ENCODE measurements at places on chromosomes 12 and 14.

DNA sequence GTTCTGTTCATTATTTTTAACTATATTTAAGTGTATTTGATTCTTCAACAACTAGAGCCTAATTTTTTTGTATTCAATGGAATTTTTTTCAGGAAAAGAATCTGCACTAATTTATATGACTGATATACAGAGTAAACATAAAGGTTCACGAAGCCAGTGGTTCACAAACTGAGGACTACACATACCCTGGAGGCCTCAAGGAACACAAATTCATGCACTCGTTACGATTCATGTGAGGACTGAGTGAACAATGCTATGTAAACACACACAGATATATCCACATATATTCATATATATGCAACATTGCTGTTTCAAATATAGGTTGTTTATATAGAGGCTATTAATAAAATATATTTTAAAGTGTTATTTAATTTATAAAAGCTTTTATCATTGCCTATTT is 137.8 kb downstream of the PHLDA1 start:
- DNase-seq, result no peak

GRCh38 chr14:39097159-39097558 is 5.9 kb downstream of the SEC23A start:
- no peak for DNase-seq

DNA sequence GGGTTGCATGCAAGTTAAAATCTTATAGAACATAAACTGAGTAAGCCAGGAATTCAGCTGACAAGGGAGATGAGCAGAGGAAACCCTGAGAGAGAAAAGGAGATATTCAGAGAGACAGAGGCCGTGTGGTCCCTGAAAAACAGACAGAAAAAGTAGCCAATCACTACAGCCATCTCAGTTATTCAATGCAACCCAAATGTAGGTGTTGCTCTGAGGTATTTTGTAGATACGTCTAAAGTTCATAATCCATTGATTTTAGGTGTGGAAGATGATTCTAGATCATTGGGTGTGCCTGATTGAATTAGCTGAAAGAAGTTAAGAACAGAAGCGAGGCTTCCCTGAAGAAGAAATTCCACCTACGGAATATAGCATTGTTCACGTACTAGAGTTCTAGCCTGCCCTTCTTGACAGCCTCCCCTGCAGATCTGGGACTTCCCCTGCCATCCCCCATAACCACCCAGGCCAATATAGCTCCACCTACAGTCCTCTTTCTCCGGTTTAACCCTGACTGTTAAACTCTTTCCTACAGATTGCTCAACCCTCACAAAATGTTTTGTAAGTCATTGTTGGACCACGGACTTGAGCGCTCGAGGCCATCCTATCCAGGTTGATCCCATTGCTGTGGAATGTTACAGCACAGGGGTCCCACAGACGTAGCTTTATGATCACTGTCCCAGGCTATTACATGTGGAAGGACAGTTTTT is 21.7 kb downstream of the AICDA start:
- DNase-seq, result no peak

DNA sequence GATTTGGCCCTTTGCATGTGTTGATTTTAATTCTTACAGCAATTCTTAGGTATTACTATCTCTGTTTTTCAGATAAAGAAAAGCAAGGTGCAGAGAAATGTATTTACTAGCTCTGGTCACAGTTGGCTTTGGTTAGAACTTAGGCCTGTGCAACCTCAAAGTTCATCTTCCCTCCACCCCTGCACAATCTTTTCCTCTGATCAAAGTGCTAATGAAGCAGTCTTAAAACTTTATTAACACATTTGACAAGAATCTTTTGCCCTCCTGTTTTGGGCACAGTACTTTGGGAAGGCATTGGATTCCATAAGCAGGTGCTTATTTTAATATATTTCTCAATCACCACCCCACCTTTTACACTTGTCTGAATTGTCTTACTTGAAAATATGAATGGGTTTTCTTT is 2.7 kb downstream of the IRAK4 start:
- DNase-seq, result no peak

- DNase-seq, result no peak
Measured at GRCh38 chr14:24060984-24061913, 9.4 kb downstream of the CARMIL3 start.

GRCh38 chr12:92233346-92234015 is 87.8 kb upstream of the BTG1 start:
- no peak for DNase-seq

GRCh38 chr12:25311506-25311905 is 60.8 kb upstream of the KRAS start:
- no peak for DNase-seq
